ENCODE measurements at places on chromosomes 12 and 14. TPM values are rescaled to one million over a fixed set of nuclear protein-coding genes. Genes with fewer than 3 reads are reported as not detected.

Gene TTC9
- total RNA-seq: 2.2 TPM

Gene RNFT2
- total RNA-seq: 9.7 TPM

Gene RERGL
- total RNA-seq: 1.1 TPM

Gene SLC24A4
- total RNA-seq: 0.17 TPM

Gene CFAP54
- not detected for total RNA-seq

Gene PLCZ1
- total RNA-seq: not detected

Gene SYNDIG1L
- not detected for total RNA-seq

Gene BATF
- 2.5 TPM for total RNA-seq

Gene SERPINA9
- total RNA-seq: not detected

Gene CLEC4C
- not detected for total RNA-seq

DNA sequence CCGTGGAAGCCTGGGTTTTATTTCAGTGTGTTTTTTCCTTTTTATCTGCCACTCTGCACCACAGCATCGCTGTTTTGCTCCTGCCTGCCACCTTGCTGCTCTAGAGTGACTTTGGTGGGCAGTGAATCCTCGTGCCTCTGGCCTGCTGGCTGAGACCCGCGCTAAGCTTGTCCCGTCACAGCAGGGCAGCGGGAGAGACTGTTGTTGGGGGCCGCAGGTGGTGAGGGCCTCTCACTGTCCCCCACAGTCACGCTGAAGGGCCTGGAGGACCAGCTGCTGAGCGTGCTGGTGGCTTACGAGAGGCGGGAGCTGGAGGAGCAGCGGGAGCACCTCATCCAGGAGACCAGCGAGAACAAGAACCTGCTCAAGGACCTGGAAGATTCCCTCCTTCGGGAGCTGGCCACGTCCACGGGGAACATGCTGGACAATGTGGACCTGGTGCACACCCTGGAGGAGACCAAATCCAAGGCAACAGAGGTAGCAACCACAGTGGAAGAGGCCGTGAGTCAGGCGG lies 55.2 kb downstream of the CCDC92 start:
- no peak for DNase-seq

- DNase-seq: no peak
These were observed 12.1 kb upstream of the EML1 start for GRCh38 chr14:99781091-99781490.

DNA sequence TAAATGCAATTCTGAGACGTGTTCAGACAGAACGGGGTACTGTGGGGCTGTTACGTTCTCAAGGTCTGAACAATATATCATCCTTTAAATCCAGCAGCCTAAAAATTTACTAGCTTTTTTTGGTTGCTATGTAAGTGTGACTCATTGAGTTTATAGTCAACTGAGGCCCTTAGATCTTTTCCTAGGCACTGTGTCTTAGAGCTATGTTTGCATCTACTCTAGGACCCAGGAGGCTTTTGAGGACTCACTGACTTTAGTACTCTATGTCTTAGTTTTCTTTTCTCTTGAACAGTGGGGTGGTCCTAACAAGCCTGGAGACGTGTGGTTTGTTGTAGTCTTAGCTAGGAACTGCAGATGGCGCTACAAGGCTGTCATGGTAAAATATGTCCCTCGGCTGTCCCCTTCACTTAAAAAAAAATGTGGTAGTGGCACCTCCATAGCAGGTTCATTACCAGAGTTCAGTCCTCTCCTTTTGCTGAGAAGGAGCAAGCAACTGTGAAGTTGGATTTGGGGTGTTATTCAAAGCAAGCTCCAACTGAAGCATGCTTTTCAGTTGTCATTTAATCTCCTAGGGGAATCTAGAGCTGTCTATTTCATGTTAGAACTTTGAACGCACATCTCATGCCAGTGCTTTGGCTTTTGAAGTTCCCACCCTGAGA lies 8.7 kb upstream of the SPATS2 start:
- DNase-seq: no peak

- DNase-seq: no peak
These were observed 67.8 kb upstream of the LTA4H start for GRCh38 chr12:96103067-96103644.

DNA sequence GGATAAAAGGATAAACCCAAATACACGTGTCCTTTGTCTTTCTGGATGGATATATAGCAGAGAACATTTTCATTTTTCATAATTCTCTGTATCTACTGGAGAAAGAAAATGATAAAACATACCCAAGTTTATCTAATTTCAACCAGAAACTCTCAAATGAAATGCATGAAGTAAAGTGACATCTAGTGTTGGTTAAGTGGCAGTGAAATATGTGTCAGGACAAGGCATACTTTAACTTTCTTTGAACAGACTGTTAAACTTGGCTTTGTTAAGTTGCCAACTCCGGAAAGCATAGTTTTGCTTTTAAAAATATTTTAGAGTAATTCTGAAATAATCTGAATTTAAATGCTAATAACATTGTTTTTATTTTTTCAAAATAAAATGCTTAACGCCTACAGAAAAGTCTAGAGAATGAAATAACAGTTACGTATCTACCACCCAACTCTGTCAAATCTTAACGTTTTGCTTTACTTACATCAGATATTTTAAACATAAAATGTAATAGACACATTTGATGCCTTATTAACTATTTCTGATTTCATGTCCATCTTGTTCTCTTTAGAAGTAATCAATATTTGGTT lies 25.2 kb upstream of the NTN4 start:
- DNase-seq: no peak

- DNase-seq: peak; percentile 72
These were observed 76.8 kb downstream of the HSD17B6 start for GRCh38 chr12:56839915-56840325.

DNA sequence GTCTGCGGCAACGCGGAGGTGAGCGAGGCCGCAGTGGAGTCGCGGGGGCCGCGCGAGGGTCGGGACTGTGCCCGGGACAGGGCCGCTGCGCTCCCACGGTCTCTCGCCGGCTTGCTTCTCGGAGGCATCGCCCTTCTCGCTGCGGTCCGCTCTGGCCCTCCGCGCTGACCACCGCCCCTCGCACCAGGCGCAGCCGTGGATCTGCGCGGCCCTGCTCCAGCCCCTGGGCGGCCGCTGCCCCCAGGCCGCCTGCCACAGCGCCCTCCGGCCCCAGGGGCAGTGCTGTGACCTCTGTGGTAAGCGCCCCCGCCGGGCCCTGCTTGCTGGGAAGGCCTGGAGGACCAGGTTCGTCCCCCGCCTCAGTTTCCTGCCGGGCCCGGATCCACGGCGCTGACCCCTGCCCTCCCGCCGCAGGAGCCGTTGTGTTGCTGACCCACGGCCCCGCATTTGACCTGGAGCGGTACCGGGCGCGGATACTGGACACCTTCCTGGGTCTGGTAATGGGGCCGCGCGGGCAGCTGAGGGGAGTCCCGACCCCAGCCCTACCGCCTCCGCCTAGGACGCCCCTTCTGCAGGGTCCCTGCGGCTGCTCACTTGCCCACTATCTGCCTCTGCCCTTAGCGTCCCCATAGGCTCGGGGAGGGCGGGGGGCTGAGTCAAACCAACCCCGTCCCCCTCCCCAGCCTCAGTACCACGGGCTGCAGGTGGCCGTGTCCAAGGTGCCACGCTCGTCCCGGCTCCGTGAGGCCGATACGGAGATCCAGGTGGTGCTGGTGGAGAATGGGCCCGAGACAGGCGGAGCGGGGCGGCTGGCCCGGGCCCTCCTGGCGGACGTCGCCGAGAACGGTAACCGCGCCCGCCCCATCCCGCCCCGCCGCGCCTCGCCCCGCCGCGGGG lies 7.0 kb downstream of the AMN start:
- no peak for DNase-seq

GRCh38 chr14:71675126-71675899 lies 256.9 kb upstream of the RGS6 start:
- no peak for DNase-seq

- no peak for DNase-seq
These were observed 1043.0 kb downstream of the VRK1 start for GRCh38 chr14:97840159-97840558.

DNA sequence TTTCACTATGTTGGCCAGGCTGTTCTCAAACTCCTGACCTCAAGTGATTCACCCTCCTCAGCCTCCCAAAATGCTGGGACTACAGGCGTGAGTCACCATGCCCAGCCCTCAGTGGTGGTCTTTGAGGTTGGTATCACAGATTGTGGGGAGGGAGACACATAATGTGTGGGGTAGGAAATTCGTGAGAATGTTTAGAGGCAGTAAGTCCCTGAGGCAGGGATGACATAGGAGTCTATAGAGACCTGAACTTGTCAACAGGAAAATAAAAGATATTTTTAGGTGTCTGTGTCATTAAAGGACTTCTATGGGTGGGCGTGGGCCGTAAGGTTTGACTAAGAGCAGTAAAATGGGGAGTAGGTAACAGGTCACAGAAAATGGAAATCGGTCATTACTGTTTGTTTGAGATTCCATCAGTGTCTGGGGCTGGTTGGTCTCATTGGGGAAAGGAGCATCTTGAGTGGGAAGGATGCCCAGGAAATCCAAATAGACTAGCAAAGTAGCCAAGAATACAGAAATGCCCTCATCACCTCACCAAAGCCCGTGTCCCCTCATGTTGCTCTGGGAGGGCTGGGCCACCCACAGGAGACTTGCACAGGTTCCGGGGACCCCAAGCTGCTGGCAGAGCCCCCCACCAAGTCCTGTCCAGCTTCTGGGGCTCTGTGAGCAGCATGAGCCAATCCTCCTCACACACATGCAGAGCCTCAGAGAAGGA lies 63.6 kb upstream of the BCL2L14 start:
- no peak for DNase-seq

DNA sequence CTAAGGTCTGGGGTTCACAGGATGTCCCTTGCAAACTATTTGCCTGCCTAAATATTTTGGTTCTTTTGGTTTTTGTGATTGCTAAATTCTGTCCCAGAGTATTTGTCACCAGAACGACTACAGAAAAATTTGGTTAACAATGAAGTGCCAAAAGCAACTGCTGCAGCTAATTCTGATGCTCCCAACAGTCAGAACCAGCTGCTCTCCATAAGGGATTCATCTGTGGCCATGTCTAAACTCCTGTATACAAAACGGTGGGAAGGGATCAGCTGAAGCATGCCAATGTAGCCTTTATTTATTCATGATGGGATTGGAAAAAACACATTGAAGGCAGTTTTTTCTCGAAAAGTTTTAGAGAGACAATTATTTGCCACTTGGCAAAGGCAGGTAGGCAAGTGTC lies 29.3 kb upstream of the PELI2 start:
- DNase-seq: no peak

GRCh38 chr12:52193991-52194390 lies 2.2 kb upstream of the KRT80 start:
- peak; percentile 49 for DNase-seq

DNA sequence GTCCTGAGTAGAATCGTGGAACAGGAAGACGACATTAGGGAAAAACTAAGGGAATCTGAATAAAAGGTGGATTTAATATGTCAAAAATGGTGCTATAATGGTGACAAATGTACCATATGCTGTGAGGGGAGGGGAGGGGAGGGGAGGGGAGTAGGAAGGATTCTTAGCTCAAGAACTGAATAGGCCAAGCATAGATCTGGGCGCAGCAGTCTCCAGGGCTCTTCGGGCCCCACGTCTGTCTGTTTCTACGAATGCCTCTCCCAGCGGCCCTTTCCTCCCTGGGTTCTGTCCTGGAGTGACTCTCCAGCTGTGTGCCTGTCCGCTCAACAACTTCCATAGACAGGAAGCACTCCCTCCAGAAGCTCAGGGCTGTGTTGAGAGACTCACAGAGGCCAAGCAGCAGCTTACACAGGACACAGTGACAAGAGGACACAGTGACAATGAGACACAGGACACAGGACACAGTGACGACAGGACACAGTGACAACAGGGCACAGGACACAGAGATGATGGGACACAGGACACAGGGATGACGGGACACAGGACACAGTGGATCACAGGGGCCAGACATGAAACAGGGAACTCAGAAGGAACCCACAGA lies 42.4 kb upstream of the PPP2R5C start:
- peak; percentile 38 for DNase-seq

DNA sequence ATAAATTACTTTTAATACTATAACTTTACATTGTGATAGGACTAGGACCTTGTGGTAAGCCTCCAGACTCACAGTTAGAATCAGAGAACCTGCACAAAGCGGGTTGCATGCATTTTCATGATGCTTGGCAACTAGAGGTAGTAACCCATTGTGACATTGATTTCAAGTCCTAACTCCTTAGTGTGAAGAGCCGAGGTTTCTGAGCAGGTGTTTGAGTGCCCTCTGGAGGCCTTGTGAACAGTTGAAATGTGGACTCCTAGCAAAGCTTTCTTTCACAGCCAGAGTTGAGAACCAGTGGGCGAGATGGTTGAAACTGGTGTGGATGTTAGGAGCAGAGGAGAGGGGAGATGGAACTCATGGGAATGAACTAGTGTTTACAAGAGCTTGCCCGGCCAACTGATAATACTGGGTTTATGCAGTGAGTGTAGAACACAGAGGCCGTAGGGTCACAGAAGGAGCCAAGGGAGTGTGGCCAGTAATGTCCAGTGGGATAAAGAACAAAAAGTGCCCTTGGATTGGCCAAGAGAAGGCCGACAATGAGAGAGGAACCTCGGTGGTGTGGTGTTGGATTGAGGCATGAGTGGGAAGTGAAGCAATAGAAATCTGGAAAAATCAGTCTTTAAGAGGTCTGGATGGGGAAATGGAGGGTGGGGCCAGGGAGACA lies 10.9 kb downstream of the ZNF664 start:
- DNase-seq: peak; percentile 74

GRCh38 chr14:69137843-69138535 lies 14.9 kb downstream of the DCAF5 start:
- no peak for DNase-seq

GRCh38 chr12:10249690-10250455 lies 37.2 kb downstream of the GABARAPL1 start:
- no peak for DNase-seq

GRCh38 chr12:6850796-6851152 lies 312 bp downstream of the CDCA3 start:
- DNase-seq: peak; percentile 88

GRCh38 chr14:40164083-40164482 lies 731.9 kb upstream of the FBXO33 start:
- DNase-seq: no peak

DNA sequence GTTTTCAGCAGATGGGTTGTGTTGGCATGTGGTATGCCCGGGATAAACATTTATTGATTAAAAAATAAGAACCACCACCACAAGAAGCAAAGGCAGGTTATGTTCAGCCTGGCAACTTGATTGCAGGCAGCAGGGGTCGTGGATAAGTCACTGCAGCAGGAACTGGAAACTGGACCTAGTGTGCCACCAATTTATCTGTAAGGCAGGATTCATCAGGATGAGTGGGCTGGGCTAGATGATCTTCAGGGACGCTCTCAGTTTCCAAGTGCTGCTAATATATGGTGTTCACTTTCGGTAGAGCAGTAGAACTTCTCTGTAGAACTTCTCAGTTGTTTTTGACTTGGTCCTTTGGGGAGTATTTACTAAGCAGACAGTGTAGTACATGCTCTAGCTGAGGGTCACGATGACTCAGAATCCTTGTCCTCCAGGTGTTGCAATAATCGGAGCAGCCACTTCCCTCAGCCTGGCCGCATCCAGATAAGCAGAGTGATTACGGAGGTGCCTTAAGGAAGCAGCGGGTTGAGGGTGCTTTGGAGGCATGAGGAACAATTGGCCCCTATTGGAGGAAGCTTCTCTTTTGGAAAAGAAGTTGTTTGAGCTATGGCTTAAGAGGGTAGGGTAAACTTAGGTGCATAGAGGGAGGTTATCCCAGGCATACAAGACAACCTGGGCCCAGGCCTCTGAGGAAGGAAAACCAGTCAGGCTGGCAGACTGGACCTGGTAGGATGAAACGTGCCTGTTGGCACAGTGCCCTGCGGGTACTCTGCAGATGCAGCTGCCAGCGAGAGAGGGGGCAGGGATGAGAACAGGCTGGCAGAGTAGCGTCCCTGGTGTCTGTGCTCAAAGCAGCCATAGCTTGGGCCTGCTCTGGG lies 104.0 kb downstream of the GPR135 start:
- DNase-seq: peak; percentile 87

GRCh38 chr12:132604151-132604618 lies 6.2 kb downstream of the LRCOL1 start:
- peak; percentile 50 for DNase-seq
